Vagina (tissue), 2 donors: ENCODE measurements at places on chromosomes 5 and 9.

- DNase-seq = no peak
- H3K36me3 ChIP-seq = no peaks in the 10 kb centered on the region
- no peak overlapping the region for H3K27ac ChIP-seq
- peaks cover 98% of the 10 kb centered on the region for H3K4me1 ChIP-seq
- no peak overlapping the region for H3K4me3 ChIP-seq
These were observed 16.1 kb downstream of the NOTCH1 start for GRCh38 chr9:136529516-136530460.

DNA sequence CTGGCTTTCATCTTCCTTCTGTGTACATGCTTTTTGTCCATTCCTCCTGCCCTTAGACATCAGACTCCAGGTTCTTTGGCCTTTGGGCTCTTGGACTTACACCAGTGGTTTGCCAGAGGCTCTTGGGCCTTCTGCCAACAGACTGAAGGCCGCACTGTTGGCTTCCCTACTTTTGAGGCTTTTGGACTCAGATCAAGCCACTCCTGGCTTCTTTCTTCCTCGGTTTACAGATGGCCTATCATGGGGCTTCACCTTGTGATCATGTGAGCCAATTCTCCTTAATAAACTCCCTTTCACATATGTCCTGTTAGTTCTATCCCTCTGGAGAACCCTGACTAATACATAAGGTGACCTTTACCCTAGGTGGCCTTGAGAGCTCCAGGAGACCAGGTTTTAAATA is 189.1 kb upstream of the CCNG1 start:
- H3K27ac ChIP-seq = no peak overlapping the region
- no peak for DNase-seq
- no peak overlapping the region for H3K4me3 ChIP-seq
- H3K4me1 ChIP-seq = no peaks in the 10 kb centered on the region
- no peaks in the 10 kb centered on the region for H3K27me3 ChIP-seq

- no peak overlapping the region for H3K4me3 ChIP-seq
- H3K27ac ChIP-seq = no peak overlapping the region
- no peak for DNase-seq
These were observed 1146.2 kb downstream of the CDH9 start for GRCh38 chr5:25892211-25892610.

- no peak overlapping the region for H3K4me3 ChIP-seq
- DNase-seq = no peak
- H3K4me1 ChIP-seq = no peaks in the 10 kb centered on the region
These were observed 101.0 kb downstream of the TMEM232 start for GRCh38 chr5:110625376-110625999.

- DNase-seq = no peak
- no peaks in the 10 kb centered on the region for H3K36me3 ChIP-seq
- H3K4me1 ChIP-seq = no peaks in the 10 kb centered on the region
- H3K27ac ChIP-seq = no peak overlapping the region
- no peaks in the 10 kb centered on the region for H3K27me3 ChIP-seq
- H3K4me3 ChIP-seq = no peak overlapping the region
These were observed 563.8 kb downstream of the TLR4 start for GRCh38 chr9:118268046-118268445.

DNA sequence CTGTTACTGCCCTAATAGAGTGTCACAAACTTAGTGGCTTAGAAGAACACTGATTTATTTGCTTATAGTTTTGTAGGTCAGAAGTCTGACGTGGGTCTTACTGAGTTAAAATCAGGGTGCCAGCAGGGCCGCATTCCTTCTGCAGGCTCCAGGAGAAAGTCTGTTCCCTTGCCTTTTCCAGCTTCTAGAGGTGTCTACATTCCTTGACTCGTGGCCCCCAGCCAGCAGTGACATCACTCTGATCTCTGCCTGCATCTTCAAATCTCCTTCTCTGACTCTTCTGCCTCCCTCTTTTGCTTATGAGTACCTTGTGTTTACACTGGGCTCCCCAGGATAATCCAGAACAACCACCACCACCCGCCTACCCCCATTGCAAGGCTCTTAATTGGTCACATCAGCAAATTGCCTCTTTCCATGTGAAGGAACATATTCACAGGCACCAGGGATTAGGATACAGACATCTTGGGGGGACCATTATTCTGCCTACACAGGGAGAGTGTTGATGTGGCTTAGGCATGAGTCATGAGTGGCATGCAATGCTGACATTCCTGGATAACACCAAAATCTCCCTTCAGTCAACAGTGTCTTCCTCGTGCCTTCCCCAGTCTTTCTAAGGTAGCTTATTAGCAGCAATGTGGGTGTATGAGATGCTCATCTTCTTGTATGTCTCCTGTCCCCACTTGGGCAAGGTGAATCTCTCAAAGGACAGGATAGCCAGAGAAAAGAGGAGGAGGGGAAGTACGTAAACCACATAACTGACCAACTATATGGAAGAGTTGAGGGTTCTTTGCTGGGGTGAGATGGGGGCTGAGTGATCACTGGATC is 24.4 kb downstream of the CYFIP2 start:
- no peaks in the 10 kb centered on the region for H3K4me1 ChIP-seq
- no peak overlapping the region for H3K27ac ChIP-seq
- H3K27me3 ChIP-seq = no peaks in the 10 kb centered on the region
- no peaks in the 10 kb centered on the region for H3K36me3 ChIP-seq

DNA sequence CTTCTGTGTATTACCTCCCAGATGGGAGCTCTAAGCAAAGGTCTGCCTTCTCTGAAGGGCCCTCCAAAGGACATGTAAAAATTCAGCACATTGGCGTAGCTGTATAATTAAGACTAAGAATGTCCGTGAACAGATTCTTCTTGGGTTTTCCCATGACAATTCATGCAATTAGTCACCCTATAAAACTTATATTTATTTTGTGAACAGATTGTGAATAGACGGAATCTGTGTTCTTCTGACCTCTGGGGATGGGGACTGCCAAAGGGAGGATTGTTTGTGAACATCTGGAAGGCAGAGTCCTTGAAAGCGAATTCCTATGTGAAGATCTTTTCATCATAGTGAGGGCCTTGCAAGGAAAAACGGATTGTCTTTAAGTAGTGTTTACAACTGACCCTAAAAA is 111.3 kb downstream of the EGFLAM start:
- no peak for DNase-seq
- no peaks in the 10 kb centered on the region for H3K36me3 ChIP-seq
- H3K27ac ChIP-seq = no peak overlapping the region
- no peaks in the 10 kb centered on the region for H3K27me3 ChIP-seq

DNA sequence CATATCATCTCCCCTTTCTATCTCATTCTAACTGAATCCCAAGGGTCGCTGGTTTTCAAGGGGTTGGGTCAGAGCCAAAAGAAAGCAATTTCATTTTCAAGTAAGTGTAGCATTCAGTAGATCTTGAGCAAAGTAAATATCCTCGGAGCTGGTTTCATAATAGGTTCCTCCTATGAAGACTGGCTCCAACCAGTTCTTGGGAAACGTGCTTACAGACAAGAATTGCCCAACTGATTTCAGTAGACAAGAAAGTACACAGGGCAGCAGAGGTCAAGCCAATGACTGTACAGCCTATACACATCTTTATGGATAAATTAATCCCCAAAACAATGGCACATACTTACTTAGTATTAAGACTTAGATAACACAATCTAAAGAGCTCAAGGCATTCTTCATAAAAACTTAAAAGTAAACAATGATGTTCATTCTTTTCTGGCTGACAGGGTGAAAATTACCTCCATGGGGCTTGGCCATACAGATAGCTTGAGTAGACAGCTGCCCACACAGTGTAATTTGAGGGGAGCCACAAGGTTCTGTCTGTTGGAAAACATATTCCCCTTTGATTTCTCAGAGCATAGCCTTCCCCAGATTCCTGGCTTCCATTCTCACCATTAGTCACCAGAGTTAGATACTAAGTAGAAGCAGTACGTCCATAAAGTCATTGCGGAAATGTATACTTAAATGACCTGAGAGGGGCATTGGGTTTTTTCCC is 163.9 kb downstream of the ARRDC3 start:
- peaks cover 11% of the 10 kb centered on the region for H3K4me1 ChIP-seq
- no peak overlapping the region for H3K27ac ChIP-seq
- H3K27me3 ChIP-seq = no peaks in the 10 kb centered on the region
- no peak overlapping the region for H3K4me3 ChIP-seq
- no peaks in the 10 kb centered on the region for H3K36me3 ChIP-seq
- DNase-seq = no peak

DNA sequence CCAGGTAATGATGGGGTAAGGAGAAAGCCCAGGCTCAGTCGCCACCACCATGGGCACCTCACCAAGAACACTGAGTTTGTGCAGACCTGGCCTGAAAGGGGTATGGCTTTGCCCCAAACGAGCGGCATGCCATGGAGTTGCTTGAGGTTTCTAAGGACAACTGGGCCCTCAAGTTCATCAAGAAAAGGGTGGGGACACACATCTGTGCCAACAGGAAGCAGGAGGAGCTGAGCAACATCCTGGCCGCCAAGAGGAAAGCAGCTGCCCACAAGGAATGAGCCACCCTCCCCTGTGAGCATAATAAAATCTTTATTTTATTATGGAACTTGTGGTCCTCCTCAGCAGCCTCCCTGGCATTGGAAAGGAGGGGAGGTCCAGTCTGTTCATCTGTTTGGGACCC is 23.8 kb downstream of the CD14 start:
- no peaks in the 10 kb centered on the region for H3K27me3 ChIP-seq
- H3K4me1 ChIP-seq = peaks cover 6% of the 10 kb centered on the region
- H3K27ac ChIP-seq = no peak overlapping the region
- H3K36me3 ChIP-seq = no peaks in the 10 kb centered on the region
- H3K4me3 ChIP-seq = no peak overlapping the region

- no peak for DNase-seq
- no peaks in the 10 kb centered on the region for H3K27me3 ChIP-seq
- no peaks in the 10 kb centered on the region for H3K4me1 ChIP-seq
- no peak overlapping the region for H3K27ac ChIP-seq
- H3K36me3 ChIP-seq = no peaks in the 10 kb centered on the region
These were observed 142.4 kb downstream of the OLFM1 start for GRCh38 chr9:135229701-135230385.

DNA sequence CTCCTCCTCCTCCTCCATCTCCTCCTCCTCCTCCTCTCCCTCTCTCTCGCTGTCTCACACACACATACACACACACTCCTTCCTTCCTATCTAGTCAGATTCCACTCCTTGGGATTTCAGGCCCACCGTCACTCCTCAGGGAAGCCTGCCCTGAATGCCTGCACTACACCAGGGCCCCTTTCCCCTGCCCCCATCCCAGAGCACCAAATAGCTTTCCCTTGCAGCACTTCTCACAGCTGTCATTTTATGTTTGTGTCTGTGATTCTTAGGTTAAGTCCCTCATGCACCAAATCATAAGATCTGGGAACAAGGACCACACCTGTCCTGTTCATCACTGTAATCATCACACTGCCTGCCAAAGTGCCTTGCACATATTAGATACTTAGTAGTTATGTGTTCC is 86.5 kb upstream of the GABRP start:
- H3K36me3 ChIP-seq = no peaks in the 10 kb centered on the region
- H3K4me1 ChIP-seq = no peaks in the 10 kb centered on the region
- no peak for DNase-seq
- no peaks in the 10 kb centered on the region for H3K27me3 ChIP-seq
- no peak overlapping the region for H3K27ac ChIP-seq

- no peaks in the 10 kb centered on the region for H3K4me1 ChIP-seq
- H3K27me3 ChIP-seq = no peaks in the 10 kb centered on the region
- H3K36me3 ChIP-seq = no peaks in the 10 kb centered on the region
- no peak overlapping the region for H3K4me3 ChIP-seq
These were observed 6.0 kb downstream of the ACTBL2 start for GRCh38 chr5:57476601-57477056.

DNA sequence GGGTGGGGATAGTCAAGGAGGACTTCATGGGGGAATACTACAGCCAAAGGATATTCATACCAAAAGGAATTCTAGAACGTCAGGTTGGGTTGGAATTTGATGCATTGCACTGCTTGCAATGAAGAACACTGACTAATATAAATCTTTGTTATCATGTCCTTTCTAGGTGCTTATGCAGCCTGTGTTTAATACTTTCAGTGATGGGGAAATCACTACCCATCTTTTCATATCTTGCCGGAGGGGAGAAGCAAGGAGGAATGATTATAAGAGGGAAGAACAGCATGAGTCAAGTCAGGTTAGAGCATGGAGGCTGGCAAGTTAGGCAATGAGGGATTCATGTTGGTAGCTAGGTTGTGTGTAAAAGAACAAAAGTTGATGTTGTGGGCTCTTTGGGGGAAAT is 5.1 kb upstream of the CCDC69 start:
- H3K27me3 ChIP-seq = no peaks in the 10 kb centered on the region
- H3K4me3 ChIP-seq = no peak overlapping the region
- DNase-seq = no peak
- peaks cover 6% of the 10 kb centered on the region for H3K4me1 ChIP-seq
- H3K36me3 ChIP-seq = no peaks in the 10 kb centered on the region
- no peak overlapping the region for H3K27ac ChIP-seq

DNA sequence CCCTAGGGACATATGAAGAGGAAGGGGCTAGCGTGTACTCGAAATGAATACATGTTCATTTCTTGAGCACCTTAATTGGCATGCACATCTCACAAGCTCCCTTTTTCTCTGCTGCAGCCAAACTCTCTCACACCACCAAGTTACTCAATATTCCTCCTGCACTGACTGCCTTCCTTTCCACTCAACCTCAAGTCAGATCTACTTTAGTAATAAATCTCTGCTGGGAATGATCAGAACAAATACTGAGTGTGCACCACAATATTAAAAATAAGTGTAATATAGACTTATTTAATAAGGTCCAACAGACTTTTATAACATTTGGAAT is 995.8 kb upstream of the WWC1 start:
- peaks cover 30% of the 10 kb centered on the region for H3K4me1 ChIP-seq
- no peaks in the 10 kb centered on the region for H3K27me3 ChIP-seq
- H3K27ac ChIP-seq = no peak overlapping the region
- no peak overlapping the region for H3K4me3 ChIP-seq
- DNase-seq = no peak

DNA sequence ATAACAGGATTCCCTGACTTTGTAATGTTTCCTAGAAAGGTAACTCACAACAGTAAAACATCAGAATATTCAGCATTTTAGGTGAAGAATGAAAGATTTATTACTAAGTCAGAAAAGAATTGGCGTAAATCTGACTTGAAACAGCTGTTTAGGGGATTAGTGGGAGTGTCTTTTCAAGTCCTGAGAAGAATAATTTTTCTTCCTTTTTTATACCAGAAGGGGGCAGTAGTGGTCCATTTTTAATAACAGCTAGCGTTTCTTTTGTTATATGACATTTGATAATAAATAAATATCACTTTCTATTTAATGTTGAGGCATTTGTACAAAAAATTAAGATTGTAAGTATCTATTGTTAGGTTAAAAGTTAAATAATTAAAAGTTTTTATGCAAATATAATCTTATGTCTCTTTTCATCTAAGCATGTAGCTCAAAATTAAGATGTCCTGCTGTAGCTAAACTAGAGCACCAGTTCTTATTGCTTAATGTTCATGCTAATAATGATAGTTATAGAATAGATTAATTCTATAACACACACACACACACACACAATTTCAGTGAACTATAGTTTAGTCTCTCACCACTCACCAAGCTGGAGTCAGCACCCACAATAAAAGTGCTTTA is 258.7 kb upstream of the ARRDC3 start:
- no peaks in the 10 kb centered on the region for H3K27me3 ChIP-seq
- DNase-seq = no peak
- H3K4me1 ChIP-seq = no peaks in the 10 kb centered on the region
